Cortex of kidney (tissue), 1 donor: ENCODE measurements at places on chromosomes 16 and 17.

DNA sequence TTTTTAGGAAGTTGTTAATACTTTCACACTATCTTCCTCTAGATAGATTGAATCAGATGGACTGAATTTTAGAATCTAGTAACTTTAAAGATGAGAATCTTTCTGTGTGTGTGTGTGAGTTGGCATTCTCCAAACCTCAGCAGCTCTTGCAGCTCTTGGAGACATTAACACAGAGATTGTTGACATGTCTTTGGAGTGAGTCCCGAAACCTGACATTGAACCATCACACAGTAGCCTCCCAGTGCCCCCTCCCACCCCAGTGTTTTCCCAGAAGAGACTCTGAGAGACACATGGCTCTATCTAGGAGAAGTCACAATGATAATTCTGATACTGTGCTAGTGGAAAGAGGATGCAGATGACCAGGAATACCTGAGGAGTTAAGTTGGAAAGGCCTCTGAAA, 103.9 kb downstream of the CNTNAP4 start:
- no peak for DNase-seq

DNA sequence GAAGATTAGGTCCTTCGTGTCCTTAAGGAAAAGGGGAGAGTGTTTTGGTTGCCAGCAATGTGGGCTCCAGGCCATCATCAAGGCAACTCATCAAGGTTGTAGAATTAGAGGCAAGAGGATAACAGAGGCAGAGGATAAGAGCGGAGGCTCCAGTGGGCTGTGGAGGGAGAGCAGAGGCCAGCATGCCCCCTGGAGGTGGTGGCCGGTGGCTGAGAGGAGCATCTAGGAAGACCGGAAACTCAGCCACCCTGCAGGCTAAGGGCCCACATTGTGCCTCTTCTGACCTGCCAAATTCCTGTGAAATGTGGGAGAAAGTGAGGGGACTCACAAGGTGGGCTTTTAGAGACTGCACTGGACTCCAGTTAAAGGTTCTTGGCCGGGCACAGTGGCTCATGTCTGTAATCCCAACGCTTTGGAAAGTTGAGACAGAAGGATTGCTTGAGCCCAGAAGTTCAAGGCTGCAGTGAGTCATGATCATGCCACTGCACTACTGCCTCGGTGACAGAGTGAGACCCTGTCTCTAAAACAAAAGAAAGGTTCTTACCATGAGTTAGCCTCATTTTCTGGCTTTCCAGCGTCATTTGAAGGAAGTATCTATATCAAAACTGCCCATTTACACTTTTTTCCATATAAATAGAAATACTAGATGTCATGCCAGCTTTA, 62.7 kb upstream of the ADORA2B start:
- no peak for DNase-seq

GRCh38 chr17:37446027-37446426, 39.3 kb downstream of the TADA2A start:
- no peak for DNase-seq

DNA sequence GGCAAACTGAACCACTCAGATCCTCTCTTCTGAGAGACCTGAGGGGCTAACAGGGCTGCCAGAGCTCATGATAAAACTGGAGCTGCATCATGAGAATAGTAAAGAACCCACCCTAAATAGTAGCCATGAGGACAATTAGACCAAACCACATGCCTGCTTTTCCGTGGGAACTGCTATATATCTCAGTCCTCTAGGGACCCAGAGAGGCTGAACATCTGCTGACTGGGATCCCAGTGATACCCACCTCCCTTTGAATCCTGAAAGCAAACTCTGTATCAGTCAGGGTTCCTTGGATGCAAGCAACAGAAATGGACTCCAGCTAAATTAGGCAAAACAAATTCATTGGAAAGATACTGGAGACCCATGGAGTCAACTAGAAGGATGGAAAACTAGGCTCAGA, 6.5 kb downstream of the MT1X start:
- no peak for DNase-seq

DNA sequence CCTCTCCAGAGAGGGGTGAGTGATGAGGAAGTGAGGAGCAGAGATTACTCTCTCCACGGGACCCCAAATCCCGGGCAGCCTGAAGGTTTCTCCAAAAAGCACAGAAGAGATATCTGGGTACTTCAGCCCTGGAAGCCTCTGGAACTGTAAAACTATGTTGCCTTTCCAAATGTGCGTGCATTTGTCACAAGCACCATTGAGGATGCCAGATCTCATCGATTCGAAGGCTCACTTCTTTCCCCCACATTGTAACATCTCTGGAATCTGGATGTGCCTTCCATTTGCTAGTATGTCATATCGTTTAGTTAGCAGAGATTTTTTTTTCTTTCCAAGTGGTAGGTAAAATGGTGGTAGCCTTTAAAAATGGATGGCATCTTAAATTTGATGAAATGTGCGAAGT, 45.8 kb downstream of the ABCC12 start:
- DNase-seq: no peak

GRCh38 chr16:15677447-15677846, 27.4 kb downstream of the NDE1 start:
- DNase-seq: no peak

GRCh38 chr16:17377360-17378324, 93.1 kb downstream of the XYLT1 start:
- no peak for DNase-seq

- DNase-seq: no peak
Measured at GRCh38 chr17:31401456-31402254, 10.2 kb downstream of the RAB11FIP4 start.

DNA sequence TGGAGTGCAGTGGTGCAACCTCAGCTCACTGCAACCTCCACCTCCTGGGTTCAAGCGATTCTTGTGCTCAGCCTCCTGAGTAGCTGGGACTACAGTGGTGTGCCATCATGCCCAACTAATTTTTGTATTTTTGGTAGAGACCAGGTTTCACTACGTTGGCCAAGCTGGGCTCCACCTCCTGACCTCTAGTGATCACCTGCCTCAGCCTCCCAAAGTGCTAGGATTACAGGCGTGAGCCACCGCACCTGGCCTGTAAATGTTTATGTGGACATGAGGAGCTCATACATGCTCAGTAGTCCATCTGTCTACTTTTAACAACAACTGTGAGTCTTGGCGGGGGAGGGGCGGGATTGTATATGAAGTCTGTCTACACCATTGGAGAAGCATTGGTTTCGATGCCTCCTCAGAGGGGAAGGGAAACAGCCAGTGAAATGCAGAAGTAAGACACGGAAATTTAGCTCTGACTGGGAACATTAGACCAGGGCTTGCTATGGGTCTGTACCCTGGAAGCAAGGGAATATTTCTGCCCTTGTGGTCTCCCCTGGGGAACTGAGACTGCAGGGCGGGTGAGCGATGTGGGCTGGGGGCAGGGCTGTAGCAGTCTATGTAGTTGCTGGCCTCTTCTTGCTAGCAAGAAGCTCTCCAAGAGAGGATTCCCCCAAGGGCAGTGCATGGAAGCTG, 9.3 kb downstream of the NUBP1 start:
- DNase-seq: no peak

DNA sequence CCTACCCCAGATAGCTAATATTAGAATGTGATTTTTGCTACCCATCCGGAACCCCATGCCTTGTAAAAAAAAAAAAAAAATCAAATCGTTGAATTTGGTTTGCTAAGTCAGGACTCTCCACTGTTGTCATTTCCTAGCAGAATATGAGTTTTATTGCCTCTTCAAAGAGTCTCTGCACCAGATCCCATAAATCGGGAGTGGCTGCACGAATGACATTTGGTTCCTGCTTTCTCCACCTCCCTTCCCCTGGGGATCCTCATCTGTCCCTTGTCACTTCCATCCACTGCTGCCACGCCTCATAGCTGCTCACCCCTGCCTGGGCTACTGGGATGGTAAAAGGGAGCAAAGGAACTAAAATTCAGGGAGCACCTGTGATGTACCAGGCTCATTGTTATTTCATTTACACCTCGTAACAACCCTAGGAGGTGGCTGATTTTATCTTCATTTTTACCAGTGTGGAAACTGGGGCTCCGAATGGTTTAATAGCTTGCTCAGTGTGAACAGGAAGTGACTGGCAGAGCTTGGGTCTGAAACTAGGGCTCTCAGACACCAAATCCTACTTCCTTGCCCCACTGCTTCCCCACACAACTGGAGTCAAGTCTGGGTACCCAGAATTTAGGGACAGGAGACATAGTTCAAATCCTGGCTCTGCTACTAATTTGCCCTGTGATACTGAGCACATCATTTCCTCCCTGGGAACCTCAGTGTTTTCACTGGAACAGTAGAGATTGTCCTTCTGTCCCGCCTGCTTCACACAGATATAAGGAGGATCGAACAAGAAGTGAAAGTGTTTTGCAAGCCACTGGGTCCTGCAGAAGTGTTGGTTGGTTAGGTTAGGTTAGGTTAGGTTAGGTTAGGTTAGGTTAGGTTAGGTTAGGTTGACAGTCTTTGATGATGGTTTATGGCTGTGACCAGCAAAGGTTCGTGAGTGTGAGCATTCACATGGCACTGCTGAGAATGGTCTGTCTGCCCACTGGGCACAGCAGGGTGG, 585 bp upstream of the KRT36 start:
- no peak for DNase-seq
